ENCODE measurements at places on chromosomes 13 and 19. TPM values are rescaled to one million over a fixed set of nuclear protein-coding genes. Genes with fewer than 3 reads are reported as not detected.

The DPF1 gene
- 5.3 TPM for total RNA-seq

DNA sequence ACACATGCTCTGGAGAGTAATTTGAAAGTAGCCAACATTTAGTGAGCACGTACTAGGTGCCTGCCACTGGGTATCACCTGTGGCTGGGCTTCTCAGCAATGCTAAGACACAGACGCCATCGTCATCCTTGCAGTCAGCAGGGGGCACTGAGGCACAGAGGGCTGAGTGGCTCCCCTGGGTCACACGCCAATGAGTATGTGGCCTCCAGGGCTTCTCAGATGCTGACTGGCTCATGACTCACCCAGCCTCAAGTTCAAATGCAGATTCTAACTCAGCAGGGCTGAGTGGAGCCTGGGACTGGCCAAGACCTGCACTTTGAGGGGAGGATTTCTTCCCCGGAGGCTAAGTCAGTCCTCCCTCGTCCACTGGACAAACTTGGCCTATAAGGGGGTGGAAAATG, 115.1 kb upstream of the CACNA1A start:
- DNase-seq: peak; percentile 97

GRCh38 chr13:23383151-23383550, 50.4 kb downstream of the SACS start:
- no peak for DNase-seq

DNA sequence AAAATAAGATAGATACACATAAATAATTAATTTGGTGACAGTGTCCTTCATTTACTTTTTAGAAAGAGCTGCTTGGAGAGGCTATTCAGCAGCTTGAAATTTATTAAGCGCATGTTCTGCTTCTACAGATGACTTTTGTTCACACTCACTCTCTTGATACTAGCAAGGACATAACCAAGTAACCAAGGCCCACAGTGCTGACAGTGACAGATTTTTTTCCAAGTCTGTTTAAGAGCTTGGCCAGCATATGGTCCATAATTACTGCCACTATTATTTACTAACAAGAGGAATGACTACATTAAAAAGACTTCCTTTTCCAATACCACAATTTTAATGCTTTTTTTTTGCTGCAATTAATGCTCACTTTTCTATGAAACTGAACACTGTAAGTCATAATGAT, 673.7 kb upstream of the MIR17HG start:
- DNase-seq: no peak

DNA sequence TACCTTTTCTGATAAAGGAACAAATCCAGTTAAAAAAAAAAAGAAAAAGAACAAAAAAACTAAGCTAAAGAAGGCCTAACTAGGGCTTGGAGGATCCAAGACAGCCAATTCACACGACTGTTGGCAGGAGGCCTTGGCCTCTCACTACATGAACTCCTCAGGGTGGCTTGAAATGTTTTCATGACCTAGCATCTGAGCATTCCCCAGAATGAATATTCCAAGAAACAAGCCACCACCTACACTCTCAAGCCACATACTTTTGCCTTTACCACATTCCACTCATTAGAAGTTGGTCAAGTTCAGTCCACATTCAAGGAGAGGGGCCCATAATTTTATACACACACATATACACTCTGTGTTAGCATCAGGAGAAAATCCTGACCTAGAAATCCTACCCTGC, 97.6 kb upstream of the SIAH3 start:
- DNase-seq: no peak

Measured in Daoy (cell line).